ENCODE measurements at places on chromosomes 7 and 10.

- no peak for DNase-seq
Measured at GRCh38 chr10:117399341-117400196, 24.3 kb upstream of the PDZD8 start.

- DNase-seq: no peak
Measured at GRCh38 chr10:5356302-5356763, 8.4 kb upstream of the UCN3 start.

DNA sequence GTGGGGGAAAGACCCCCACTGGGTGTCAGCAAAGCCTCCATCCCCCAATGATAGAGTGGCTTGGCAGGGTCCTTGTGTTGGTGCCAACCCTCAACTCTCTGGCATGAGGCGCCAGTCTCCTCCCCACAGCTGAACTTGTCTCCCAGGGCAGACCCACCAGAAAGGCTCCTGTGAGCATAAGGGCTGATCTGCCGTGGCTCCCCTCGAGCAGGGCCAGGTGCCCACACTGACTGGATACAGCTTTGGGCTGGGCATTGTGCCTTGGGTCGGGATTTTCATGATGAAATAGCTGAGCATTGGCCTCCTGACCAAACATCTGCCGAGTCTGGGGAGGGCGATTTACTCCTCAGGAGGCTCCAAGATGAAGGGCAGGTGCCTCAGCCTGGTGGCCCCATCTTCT lies 68.1 kb upstream of the NPTX2 start:
- no peak for DNase-seq

GRCh38 chr7:55130395-55131141 lies 111.8 kb downstream of the EGFR start:
- no peak for DNase-seq

GRCh38 chr10:48981310-48981907 lies 41.8 kb upstream of the LRRC18 start:
- no peak for DNase-seq

- no peak for DNase-seq
Measured at GRCh38 chr10:27678166-27678565, 67.5 kb downstream of the MKX start.

- no peak for DNase-seq
Measured at GRCh38 chr7:118615-119391, 73.6 kb upstream of the FAM20C start.

All from activated naive CD4-positive, alpha-beta T cell treated with anti-CD3 and anti-CD28 coated beads, Interleukin-2, amount 50 U/mL, for 72 hours (primary cell).